ENCODE measurements at places on chromosomes 4 and X.

DNA sequence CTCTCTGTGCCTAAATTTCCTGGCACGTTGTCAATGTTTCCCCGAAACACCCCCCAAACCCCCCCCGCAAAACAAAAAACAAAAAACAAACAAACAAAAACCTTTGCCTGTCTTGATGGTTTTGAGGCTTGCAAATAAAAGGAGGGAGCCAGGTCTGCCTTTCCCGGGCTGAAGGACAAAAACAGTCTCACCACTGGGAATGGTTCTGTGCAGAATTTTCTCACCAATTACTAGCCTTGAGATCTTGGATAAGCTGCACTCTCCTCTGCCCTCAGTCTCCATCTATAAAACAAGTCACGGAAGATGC lies 15.5 kb downstream of the NKX3-2 start:
- DNase-seq: no peak

DNA sequence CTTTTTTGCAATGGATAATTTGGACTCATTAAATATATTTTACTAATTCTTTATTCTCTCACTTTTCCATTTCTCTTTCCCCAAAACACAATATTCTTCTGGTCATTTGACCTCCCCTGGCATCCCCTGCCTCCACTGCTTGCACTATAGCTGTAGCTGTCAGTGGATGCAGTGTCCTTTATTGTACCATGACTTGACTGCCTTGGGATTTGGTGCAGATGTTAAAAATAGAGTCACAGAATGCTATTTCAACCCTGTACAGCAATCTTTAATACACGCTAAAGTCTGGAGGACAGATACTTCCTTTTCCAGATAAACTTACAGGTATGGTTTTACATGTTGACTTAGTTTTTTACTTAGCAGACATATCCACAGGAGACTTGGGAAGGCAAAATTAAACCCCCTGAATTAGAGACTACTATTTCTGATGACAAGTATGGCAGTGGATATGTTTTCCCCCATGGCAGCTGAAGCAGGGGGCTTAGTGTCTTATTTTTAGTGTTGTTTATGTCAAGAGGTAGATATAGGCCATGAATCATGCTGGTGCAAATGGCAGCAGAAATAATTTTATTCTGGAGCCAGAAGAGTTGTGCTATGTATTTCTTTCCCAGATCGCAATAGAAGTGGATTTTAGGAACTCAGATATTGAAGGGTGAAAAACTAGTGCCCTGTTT lies 461.4 kb downstream of the NAF1 start:
- DNase-seq: no peak

DNA sequence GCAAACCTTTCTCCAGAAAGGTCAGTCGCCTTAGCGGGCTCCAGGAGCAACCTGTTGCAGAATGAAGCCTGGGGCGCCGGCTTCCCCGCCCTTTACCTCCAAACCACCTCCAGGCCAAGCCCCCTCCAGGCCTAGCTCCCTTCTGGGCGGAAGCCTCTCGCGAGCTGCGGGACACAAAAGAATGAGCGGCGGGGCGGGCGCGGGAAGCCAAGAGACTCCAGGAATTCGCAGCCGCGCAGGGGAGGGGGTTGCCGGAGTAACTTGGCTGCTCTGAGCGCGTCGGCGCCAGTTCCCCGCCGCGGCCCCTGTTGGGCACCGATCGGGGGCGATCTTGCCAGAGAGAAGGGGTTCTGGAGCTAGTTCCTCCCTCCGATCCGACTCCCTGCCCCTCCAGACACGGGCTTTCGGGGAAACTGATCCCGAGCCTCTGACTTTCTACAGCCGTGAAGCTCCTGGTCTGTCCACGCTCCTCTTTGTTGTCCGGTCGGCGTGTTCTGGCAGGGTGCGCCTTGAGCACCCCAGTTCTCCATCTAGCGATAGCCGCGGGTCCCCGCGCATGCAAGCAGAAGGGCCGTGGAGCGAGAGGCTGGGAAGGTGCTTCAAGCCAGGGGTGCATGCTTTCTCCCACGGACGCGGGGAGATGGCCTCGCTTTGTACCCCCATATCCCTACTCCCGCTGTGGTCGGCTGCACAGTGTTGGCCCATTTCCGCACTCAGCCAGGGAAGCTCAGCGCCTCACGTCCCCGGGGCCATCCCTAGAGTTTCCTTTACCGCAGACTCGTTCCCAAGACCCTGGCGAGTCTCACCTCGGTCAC lies 1.2 kb downstream of the PROM1 start:
- no peak for DNase-seq

DNA sequence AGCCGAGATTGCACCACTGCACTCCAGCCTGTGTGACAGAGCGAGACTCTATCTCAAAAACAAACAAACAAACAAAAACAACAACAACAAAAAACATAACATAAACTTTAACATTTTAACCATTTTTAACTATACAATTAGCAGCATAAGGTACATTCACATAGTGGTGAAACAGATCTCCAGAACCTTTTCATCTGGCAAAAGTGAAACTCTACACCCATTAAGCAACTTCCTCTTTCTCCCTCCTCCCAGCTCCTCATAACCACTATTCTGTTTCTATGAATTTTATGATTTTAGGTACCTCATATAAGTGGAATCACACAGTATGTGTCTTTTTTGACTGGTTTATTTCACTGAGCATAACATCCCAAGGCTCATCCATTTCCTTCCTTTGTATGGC lies 103.6 kb downstream of the FAM13A start:
- no peak for DNase-seq

GRCh38 chrX:142428916-142429315 lies 223.8 kb upstream of the MAGEC2 start:
- no peak for DNase-seq

GRCh38 chr4:137663251-137664045 lies 131.2 kb upstream of the PCDH18 start:
- DNase-seq: no peak

- DNase-seq: no peak
Observed at GRCh38 chr4:152690706-152691651, 11.2 kb upstream of the TMEM154 start.

GRCh38 chr4:153247116-153247490 lies 42.9 kb downstream of the TRIM2 start:
- DNase-seq: no peak

DNA sequence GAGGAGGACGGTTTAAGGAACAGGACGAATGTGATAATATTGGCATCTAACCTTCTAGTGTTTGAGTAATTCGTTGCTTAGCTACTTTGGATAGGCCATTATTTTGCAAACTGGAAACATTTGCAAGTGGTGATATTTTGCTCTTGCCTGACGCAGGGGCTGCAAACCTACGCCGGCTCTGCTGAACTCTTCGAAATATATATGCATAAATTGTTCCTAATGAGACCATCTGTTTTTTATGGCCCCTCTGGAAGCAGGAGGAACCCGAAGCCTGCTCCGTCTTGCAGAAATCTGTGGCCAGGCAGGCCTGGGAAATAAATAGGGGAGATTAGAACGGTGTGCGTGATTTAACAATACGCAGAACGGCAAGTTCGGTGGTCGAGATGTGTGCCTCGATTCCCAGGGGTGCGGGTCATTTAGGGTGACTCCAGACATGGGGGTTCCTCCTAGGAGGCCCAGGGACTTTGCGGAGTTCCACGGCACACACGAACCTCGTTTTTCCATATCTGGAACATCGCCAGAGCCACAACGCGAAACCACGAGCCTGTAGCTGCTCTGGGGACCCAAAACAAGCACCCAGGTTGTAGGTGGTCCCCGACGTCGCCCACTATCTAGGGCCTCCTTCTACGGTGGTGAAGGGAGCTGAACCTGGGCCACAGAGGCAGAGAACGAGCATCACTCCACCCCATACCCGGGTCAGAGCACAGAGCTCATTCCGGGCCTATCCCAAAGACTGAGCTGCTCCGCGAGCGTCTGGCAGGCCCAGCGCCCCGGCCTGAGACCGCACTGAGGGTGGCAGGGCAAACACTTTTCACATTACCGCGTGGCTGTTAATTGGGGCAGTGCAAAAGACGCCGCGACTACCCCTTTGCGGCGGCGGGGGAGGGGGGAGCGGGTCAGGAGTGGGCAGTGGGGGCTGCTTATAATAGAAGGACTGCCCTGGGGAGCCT lies 89.7 kb downstream of the BCOR start:
- no peak for DNase-seq

DNA sequence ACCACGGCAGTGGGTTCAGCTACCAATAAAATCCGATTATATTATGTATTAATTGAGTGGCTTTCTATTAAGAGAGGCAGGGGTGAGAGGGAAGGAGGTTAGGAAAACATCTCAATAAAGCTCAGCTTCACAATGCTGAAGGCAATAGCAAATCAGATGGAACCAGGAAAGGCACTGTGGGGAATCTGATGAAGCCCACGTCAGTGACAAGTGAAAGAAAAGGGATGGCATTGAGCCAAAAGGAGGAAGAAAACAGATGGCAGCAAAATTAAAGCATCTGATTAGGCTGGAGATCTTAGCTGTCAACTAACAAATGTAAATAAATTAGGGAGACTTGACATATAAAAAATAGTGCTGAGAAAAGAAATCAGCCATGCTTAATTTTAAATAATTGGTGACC lies 180.9 kb downstream of the RASL11B start:
- no peak for DNase-seq

GRCh38 chrX:76555816-76556215 lies 128.3 kb downstream of the MAGEE1 start:
- no peak for DNase-seq
